Stimulated activated CD4-positive, alpha-beta T cell treated with anti-CD3 and anti-CD28 coated beads, Interleukin-1b, Interleukin-23, amount 100 ng/mL, for 4 hours (primary cell): ENCODE measurements at places on chromosomes 5 and 9.

DNA sequence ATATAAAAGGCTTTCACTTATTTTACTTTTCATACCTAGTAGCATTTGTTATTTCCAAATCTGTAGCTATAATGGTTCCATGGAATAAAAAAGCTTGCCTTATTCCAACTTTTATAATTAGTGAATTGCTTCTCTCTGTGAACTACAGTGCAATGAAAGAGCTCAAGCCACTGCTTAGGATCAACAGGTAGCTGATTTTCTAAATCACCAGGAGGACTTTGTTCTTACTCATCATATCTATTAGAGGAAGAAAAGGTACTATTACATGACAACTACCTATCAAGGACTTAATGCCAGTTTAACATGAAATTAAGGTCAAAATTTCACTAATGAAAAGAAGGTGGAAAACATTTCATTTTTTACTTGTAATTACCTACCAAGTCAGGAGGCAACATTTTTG, 414.6 kb downstream of the BNC2 start:
- DNase-seq = no peak

GRCh38 chr5:68287631-68287975, 72.0 kb downstream of the PIK3R1 start:
- no peak for DNase-seq

DNA sequence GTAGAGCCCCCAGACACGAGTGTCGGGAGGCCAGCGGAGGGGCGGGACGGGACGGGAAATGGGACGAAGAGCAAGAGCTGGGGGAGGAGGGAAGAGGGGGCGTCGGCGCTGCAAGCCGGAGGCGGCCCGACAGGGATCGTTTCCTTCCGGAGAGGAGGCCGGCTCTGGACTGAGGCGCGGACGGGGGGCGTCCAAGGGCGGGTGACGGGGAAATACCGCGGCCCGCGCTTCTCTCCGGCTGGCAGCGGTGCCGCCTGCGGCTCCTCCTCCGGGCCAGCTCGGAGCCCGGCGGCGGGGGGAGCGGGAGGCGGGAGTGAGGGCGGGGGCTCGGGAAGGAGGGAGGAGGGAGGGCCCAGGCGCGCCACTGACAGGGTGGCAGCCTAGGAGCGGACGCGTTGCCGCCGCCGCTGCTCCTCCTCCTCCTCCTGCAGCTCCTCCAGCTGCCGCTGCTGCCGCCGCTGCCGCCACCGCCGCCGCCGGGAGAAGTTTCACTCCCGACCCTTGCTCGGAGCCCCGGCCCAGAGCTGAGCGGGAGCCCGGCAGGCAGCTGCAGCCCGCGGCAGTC, at the start of gene CHSY3:
Gene CHSY3 (plus strand): TSS at position 364 of the 565 bp plus-strand sequence.
- peak; percentile 24 for DNase-seq

- DNase-seq = no peak
Observed at GRCh38 chr5:135490245-135491037, 38.3 kb upstream of the TIFAB start.

DNA sequence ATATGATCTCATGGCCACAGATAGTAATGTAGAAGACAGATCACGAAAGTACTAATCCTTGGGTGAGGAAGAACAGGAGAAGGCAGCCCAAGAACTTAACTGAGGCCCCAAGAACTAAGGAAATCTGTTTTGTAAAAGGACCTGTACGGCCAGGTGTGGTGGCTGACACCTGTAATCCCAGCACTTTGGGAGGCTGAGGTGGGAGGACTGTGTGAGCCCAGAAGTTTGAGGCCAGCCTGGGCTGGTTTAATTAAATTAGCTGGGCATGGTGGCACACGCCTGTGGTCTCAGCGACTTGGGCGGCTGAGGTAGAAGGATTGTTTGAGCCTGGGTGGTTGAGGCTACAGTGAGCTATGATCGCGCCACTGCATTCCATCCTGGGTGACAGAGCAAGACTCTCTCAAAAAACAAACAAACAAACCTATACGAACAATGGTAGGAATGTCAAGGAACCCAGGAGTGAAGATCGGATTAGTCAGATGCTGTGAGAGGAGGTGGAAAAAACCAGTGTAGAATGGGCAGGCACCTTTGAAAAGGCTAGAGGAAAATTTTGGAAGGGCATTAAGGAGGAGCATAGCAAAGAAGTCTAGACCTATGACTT, 283.8 kb upstream of the DMRT1 start:
- DNase-seq = no peak

DNA sequence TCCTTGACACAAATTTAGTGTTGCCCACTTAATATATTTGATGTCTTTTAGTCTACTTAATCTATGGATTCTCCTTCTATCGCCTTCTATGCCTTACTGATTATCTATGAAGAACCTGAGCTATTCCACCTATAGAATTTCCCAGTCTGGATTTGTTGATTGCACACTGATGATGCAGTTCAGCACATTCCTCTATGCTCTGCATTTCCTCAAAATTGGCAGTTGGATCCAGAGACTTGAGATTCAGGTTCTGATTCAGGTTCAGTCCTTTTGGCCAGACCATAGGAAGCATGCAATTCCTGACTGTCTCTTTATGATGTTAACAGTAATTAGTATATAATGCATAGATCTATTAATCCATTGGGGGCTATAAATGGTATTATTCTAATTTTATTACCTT, 13.8 kb downstream of the SLC22A5 start:
- DNase-seq = no peak

- no peak for DNase-seq
Observed at GRCh38 chr5:67516948-67517565, 320.5 kb upstream of the CD180 start.

GRCh38 chr5:87421307-87421706, 8.6 kb upstream of the CCNH start:
- DNase-seq = no peak

DNA sequence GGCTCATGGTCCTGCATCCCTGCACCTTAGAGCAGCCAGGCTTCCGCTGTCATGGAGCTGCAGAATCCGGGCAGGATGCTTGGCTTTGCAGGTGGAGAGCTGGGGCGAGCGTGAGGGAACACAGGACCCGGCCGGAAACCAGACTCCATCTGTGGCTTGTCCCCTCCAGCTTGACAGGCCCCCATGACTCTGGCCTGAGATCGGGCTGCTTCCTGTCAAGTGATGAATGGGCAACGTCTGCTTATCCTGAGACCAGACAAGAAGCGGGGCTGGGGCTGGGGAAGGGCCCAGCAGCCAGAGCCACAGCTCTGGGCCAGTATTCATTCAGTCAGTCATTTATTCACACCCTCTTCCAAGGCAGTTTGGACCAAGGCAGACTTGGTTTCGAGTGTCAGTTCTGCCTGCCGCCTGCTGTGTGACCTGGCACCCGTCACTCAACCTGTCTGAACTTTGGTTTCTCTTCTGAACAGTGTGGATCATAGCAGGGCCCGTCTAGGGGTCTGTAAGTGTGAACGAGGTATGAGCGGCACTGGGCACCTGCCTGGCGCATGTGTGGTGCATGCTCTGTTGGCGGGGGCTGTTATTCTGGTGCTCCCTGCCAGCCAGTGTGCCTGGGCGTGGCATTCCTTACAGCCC, 37.5 kb downstream of the NEK6 start:
- DNase-seq = no peak

DNA sequence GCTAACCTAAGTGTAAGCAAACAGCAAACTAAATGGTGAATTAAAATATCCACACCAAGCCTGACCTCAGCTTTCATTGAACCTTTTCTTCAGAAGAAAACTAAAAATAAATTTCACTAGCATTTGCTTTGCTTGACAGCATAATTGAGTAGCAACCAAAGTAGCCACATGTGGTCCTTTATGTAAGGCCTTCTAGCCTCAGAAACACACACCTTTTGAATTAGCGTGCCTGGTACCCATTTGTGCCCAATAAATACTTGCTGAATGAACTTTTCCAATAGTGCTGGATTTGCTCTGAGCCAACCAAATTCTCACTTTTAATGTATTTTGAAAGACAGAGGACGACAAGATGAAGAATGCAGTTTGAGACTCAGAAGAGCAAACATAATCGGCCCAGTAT, 2.1 kb upstream of the NIPBL start:
- no peak for DNase-seq

GRCh38 chr5:174409070-174409469, 315.3 kb upstream of the MSX2 start:
- no peak for DNase-seq
